ENCODE measurements at places on chromosomes 7 and 10.

DNA sequence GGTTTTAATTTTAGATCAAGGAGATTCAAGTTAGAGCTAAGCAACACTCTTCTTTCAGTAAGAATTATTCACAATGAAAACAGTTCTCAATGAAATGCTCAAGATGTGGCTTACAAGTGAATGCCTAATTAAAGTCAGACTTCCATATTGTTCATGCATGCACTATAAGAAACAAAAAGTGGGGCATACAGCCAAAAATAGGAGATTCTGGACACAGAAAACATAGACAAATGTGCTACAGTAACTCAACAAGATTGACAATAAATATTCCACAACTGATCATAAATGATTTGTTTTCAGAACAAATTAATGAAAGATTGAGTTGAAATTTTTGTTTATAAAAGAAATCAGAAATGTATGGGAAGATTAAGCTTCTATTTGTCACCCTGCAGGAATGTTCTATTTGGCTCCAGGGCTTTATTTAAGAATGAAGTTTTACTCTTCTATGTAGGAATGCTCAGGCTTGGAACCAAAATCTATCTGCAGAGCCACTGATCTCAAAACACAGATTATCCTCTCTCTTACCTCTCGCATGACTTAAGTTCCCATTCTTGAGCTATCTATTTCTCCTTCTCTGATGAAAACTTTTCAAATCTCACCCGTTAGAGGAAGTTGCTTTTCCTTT is 89.0 kb upstream of the PIP4K2A start:
- no peak for DNase-seq

DNA sequence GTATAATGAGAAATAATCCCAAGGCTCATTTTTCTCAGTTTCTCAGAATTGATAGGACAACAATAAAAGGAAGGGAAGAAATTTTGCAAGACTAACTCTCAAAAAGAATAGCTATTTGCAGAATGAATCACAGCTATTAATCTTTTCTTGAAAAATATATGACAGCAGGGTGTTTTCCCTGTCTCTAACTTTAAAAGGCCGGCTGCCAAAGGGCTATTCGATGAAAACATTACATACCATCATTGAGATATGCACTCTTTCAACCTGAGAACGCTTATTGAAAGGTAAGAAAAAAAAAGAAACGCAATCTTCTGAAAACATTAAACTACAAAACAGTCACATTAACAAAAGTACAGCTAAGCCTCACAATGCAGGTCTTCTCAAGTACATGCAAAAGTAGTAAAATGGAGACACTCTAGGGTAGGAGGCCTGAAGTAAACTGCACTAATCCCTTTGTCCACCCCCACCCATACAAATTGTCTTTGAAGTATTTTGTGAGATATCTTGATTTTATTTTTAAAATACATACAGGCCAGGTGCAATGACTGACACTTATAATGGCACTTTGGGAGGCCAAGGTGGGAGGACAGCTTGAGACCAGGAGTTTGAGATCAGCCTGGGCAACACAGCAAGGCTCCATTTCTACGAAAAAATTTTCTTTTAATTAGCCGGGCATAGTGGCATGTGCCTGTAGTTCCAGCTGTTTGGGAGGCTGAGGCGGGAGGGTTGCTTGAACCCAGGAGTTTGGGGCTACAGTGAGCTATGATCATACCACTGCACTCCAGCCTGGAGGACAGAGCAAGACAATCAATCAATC is 83.0 kb downstream of the PARD3 start:
- DNase-seq: no peak

DNA sequence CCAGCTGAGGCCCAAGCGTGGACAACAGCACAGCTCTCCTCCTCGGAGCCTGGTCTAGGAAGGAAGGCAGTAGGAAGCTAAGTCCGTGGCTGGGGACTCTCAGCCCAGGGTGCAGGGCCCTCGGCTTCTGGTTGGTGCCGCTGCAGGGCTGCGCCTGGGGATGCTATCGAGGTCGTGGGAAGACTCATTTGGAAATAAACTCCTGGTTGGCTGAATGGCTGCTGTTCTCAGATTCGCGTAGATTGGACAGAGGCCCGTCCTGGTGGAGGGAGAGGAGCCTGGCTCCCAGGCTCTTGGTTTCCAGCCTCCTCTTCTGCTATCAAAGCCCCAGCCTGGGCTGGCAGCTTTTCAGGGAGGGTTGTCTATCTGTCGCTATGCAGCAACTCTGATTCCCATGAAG is 152.6 kb upstream of the FZD8 start:
- no peak for DNase-seq

GRCh38 chr10:47092831-47093230 is 181.6 kb downstream of the PTPN20 start:
- no peak for DNase-seq

- no peak for DNase-seq
Measured at GRCh38 chr10:97390091-97390490, 11.0 kb downstream of the RRP12 start.

- no peak for DNase-seq
Measured at GRCh38 chr7:70711452-70711851, 420.5 kb upstream of the GALNT17 start.

All from stimulated activated CD4-positive, alpha-beta T cell treated with anti-CD3 and anti-CD28 coated beads, Interleukin-15, amount 100 ng/mL, for 1 hour (primary cell).